ENCODE measurements at places on chromosomes 13 and 19.

DNA sequence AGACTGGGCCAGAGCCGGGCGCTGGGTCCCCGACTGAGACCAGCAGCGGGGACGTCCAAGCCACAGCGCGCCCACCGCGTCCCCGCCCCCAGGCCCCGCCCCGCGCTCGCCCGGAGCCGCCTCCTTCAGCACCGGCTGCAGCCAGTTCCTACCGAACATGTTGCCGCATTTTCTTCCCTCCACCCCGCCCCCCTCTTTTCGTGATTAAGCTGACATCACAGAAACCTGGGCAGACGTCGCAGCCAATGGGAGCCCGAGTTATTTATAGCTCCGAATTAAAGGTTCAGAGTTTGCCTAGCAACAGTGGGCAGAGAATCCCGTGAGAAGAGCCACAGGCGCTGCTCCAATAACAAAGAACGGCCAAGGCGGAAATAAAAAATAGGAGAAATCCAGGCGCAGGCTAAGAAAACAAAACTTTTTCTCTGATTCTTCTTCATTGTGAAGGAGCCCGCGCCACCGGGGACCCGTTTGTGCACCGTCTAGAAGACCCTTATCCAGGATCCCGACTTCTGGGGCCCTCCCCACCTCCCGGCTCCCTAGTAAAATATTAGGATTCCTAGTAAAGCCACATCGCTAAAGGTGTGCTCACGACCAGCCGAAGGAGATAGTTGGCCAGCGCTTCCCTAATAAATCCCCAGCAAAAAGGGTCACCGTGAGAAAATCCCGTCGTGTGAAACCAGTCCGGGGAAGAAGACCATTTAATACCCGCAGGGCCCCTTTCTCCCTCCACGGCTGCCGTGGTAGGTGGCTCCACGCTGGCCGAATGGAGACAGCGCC is 61.7 kb downstream of the SERP2 start:
- ATAC-seq = peak; percentile 83

GRCh38 chr13:74135326-74136083 is 1.3 kb upstream of the KLF12 start:
- peak; percentile 23 for ATAC-seq

DNA sequence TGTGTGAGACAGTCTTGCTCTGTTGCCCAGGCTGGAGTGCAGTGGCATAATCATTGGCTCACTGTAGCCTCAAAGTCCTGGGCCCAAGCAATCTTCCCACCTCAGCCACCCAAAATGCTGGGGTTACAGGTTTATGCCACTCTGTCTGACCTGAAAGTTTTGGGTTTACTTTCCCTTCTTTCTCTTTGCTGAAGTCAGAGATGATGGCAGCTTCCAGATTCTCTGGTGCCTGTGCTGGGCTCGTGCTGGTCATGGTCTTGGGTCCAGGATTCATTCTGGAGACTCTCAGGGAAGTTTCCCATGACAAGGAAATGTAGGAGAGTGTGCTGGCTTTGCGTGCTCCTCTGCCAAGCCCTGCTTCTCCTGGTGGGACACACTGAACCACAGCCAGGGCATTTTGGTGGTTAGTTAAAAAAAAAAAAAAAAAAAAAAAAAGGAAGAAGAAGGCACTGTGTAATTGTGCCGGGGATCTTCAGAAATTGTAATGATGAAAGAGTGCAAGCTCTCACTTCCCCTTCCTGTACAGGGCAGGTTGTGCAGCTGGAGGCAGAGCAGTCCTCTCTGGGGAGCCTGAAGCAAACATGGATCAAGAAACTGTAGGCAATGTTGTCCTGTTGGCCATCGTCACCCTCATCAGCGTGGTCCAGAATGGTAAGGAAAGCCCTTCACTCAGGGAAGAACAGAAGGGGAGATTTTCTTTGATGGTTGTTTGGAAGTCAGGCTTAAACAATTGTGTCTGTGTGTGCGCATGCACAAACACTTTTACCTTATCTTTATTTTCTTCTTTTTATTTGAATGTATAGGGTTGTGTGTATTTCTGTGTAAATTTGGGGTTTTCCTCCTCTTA is at the start of gene ALOX5AP:
TSS of gene ALOX5AP (plus strand) at position 519 of the 847 bp plus-strand sequence. CDS start at position 582, 63 bp downstream.
- ATAC-seq = peak; percentile 45

DNA sequence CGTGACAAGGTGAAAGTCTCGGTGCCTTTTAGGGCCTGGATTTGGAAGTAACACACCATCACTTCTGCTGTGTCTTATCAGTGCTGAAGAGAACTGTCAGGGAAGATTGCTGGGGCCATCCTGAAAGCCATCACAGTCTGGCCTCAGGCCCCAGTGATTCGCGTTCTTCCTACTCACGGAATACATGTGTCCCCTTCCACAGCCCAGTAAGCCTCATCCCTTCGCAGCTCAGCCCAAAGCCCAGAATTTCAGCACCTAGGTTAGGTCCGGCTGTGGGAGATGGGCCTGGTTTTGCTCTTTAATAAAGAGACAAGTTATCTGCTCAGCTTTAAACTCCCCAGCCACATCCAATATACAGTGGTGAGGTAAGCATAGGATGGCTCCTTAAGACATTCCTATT is 113.0 kb upstream of the SPACA7 start:
- ATAC-seq = no peak

DNA sequence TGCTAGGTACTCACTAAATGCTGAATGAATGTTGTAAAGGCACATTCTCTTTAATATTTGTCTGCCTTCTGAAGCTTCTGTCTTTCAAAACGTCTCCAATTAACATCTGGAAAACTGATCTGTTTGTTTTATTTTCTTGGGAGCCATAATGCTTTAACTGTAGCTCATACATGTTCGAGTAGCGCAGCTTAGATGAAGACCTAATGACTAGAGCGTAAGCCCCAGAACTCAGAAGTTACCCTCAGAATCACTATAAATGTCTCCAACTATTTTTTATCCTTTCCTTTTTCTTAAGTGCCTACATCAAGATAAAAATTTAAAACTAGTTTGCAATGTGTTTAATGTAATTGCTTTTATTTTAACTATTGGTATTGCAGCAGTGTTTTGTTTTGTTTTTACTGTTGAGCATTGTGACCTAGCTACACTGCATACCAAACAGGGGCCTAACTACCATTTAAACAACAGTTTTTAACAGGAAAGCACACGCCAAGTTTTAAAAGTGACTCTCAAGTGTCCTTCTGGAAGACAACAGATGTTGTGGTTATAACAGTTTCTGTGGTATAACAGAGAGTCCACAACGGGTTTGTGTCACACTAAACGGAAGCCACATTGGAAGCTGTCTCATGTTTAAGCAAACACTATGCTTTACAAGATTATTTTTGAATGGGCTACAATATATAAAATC is 42.0 kb downstream of the MRPL57 start:
- ATAC-seq = peak; percentile 96

DNA sequence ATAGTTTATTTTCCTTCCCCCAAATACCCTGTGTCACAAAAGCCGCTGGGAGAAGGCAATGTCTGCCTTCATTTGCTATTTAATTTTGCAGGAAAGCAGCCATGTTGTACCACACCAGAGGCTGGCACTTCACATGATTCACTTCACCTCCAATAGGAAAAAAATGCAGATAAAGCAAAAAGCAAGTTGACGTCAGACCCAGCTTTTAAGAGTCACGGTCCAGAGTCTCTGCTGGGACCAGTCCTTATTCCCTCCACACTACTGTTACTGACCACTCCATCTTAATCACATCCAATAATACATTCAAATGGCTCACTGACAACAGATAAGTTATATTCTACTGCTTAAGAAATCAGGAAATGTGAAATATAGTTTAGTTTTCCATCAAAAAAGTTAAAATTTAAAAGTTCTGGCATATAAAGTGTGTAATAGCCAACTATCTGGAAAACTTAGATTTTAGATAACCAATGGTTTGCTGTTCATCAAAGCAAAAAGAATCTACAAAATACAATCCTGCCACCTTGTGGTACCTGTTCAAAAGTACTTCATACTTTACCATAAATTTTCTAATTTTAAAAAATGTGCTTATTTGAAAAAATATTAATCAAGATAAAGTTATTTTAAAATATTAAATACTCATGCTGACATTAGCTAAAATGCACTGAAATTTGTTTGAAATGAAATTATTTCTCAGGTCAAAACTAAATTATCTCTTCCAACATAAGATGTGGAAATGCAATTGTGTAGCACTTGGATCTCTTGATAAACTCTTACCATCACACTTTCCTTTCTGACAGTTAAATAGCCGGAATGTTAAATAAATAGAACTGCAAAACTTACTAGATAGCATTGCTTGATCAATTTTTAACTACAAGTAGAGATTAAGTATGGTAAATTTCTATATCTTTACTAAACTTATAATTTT is 97.3 kb downstream of the SERP2 start:
- no peak for ATAC-seq

- no peak for ATAC-seq
These were observed 36.9 kb upstream of the STARD13 start for GRCh38 chr13:33322543-33322809.

- ATAC-seq = no peak
These were observed 41.3 kb upstream of the INTS6 start for GRCh38 chr13:51494156-51494555.

DNA sequence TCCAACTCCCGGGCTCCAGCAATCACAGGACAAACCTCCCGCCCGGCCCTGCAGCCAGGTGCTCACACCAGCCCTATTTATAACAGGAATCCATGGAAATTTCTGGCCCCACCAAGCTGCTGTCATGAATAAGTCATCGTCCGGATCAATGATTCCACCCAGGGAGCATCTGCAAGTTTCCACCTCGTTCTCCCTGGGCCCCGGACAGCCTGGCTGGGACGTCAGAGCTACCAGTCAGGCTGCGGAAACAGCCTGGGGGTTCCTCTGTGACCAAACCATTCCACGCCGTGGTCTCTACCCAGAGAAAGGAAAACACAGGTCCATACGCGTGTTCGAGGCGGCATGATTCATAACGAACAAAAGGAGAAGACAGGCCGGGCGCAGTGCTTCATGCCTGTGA is 20.7 kb upstream of the PTBP1 start:
- ATAC-seq = no peak

- ATAC-seq = no peak
These were observed 25.0 kb downstream of the ELL start for GRCh38 chr19:18496980-18497256.

DNA sequence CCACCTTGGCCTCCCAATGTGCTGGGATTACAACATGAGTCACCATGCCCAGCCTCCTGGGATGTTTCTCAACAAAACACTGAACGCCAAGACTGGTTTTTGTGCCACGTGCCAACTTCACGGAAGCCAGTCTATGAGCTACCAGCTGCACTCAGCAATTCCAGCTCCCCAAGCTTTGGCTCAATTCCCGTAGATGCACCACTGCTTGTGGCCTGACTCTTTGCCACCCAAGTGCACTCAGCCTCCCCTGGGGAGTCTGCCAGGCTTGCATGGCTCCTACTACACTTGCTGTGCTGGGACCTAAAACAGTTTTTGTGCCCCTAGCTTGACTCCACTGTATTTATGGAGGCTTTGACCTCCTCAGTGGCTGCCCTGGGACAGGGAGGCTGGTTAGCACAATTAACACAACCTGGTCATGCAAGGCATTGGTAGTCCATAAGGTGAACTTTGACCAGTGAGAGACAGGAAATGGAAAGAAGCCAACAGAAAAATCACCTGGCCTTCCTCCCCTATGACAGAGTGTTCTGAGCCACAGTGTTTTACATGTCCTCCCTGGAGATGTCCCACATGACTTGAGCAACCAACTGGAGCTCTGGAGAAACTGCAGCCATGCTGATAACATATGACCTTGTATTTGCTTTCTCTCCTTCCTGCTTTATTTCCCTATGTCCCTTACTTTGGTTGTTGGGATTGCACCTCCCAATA is 1173.1 kb downstream of the UQCRFS1 start:
- ATAC-seq = no peak

DNA sequence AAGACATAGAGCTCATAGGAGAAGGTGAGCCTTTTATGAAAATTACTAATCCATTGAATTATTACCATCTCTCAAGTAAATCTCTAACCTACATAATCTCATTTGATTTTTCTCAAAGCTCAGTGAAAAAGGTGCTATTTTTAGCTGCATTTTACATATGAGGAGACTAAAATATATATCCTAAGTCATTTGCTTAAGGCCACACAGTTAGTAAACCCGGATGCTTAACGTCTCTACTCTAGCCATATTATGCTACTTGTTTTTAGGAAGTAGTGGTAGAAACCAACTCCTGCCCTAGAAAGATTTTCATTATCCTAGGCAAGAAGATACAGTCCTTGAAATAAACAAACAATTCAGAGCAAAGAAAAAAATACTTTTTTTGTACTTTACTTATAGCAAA is 108.9 kb downstream of the RBM26 start:
- ATAC-seq = no peak

DNA sequence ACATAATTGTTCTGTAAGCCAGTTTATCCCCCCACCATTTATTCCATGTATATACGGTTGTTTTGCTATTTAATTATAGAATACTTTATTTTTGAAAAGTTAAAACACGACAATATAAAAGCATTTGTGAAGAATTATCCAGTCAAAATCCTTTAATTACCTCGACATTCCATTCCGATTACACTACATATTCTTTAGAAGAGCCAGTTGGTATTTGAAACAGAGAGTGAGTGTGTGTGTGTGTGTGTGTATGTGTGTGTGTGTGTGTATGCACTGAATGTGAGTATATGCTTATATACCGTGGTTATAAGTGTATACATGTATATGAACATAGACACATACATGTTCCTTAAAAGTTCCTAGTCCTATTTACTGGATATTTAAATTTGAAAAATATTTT is 87.8 kb upstream of the KLF5 start:
- ATAC-seq = no peak

DNA sequence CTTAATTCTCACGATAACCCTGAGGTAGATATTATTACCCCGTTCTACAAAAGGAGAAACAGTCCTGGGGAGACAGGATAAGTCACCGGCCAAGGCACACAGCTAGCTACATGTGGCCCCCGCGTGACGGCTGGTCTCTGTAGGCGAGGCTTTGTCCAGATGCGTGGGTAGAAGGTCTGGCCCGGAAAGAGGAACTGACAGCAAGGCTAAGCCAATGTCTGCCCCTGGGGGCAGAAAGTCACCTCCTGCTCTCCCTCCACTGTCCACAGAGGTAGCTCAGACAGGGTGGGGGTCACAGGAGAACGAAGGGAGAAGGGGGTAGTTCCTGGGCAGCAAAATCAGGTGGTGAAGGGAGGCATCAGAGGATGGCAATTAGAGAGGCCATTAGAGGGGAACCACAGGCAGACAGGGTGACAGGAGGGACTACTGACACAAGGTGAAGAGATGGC is 1.8 kb downstream of the APOC4 start:
- ATAC-seq = no peak

- ATAC-seq = no peak
These were observed 203.4 kb upstream of the MIR17HG start for GRCh38 chr13:91144054-91144453.

DNA sequence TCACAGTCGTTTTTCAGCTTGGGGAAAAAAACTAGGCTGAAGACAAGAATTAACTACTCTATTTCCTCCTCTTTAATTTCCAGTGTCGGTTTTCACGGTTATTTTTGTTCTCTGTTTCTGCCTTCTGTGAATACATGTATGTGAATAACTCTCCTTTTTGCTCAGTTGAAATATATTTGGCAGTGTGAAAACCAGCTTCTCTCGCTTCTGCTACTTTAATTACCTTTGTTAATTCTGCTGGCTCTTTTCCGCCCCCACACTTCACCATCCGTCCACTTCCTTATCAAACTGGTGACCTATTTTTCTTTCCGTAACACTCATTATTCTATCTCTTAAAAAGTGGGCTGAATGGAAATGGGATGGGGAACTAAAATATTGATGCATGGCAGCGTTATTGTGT is 126.4 kb downstream of the POU4F1 start:
- ATAC-seq = no peak

- no peak for ATAC-seq
These were observed 445.6 kb downstream of the KCTD12 start for GRCh38 chr13:76440568-76440967.

All from activated T-helper 17 cell treated with anti-CD3 and anti-CD28 coated beads, Interleukin-2, amount 50 U/mL, for 72 hours (primary cell).